ENCODE measurements at places on chromosomes 6 and 20.

- DNase-seq = no peak
Observed at GRCh38 chr6:35678021-35678654, 10.6 kb downstream of the FKBP5 start.

DNA sequence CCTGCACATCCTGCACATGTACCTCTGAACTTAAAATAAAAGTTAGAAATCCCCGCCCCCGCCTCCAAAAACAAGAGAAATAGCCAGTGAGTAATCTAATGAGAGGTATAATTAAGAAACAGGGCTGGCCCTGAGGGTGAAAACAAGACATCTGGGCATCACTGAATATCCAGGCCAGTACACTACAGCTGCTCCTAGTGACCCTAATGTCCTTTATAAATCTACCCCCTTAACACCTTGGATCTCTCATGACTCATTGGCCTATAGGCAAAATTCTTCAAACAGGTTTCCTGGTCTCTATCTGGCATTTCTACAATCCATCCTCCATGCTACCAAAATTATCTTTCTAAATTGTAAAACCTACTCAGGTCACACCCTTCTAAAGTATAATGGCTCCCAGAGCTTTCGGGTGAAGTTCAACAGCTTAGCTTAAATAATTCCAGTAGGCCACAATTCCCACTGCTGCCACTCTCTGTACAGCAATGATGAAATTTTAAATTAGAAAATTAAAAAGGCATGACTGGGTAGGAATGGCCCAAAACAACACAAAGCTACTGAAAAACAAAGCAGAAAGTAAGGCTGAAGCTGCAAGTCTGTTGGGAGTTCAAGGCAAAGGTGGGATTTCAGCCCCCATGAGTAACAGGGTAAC lies 260.9 kb downstream of the GMDS start:
- no peak for DNase-seq

- no peak for DNase-seq
Observed at GRCh38 chr6:115832786-115833185, 227.9 kb downstream of the FRK start.

GRCh38 chr6:92888316-92888715 lies 531.0 kb downstream of the EPHA7 start:
- DNase-seq = no peak

- no peak for DNase-seq
Observed at GRCh38 chr20:23082846-23083552, 3.1 kb downstream of the CD93 start.

GRCh38 chr6:17754254-17754653 lies 47.5 kb upstream of the NUP153 start:
- no peak for DNase-seq
